Epithelial cell of umbilical artery (primary cell): ENCODE measurements at places on chromosomes 5 and 9. TPM values are rescaled to one million over a fixed set of nuclear protein-coding genes. Genes with fewer than 3 reads are reported as not detected.

NR2F1-AS1 gene
- 12.2 and 19.5 TPM in 2 replicates for total RNA-seq

GAPT gene
- total RNA-seq = not detected in 2 replicates

SLC4A9 gene
- total RNA-seq = not detected in 2 replicates

SPINK6 gene
- total RNA-seq = not detected in 2 replicates

KCNV2 gene
- total RNA-seq = not detected in 2 replicates

NIPAL4 gene
- not detected in 2 replicates for total RNA-seq

TRIP13 gene
- 42.6 and 53.5 TPM in 2 replicates for total RNA-seq

GRIA1 gene
- total RNA-seq = not detected in 2 replicates

CSF1R gene
- not detected in 2 replicates for total RNA-seq

IFNA2 gene
- not detected in 2 replicates for total RNA-seq

PIP5K1B gene
- 0.32 TPM in 1 of 2 replicates, not detected in the other for total RNA-seq

ANKRD34B gene
- not detected in 2 replicates for total RNA-seq

MARVELD2 gene
- total RNA-seq = 2.9 and 4.0 TPM in 2 replicates

GHR gene
- 0.30 and 0.65 TPM in 2 replicates for total RNA-seq

NEURL1B gene
- 0.15 and 0.32 TPM in 2 replicates for total RNA-seq

CCDC192 gene
- total RNA-seq = not detected in 2 replicates

PHF24 gene
- not detected in 2 replicates for total RNA-seq

PCDHGB2 gene
- total RNA-seq = 0.46 and 0.65 TPM in 2 replicates

NME5 gene
- 0.65 and 1.1 TPM in 2 replicates for total RNA-seq

SLCO6A1 gene
- not detected in 2 replicates for total RNA-seq

PPP2CA gene
- total RNA-seq = 79.9 and 161 TPM in 2 replicates

PHAX gene
- total RNA-seq = 65.4 and 75.7 TPM in 2 replicates

RNF224 gene
- not detected in 2 replicates for total RNA-seq

ANKDD1B gene
- under 0.01 TPM in 1 of 2 replicates, not detected in the other for total RNA-seq

C9orf50 gene
- total RNA-seq = not detected in 2 replicates

PDLIM4 gene
- total RNA-seq = 57.0 and 66.9 TPM in 2 replicates

C5orf15 gene
- total RNA-seq = 29.6 and 40.3 TPM in 2 replicates

CDX1 gene
- not detected in 2 replicates for total RNA-seq

SPINK7 gene
- not detected in 2 replicates for total RNA-seq

TNC gene
- total RNA-seq = 2.3 and 4.6 TPM in 2 replicates

PCDHB13 gene
- total RNA-seq = 0.15 and 0.65 TPM in 2 replicates

REEP2 gene
- 1.4 and 3.2 TPM in 2 replicates for total RNA-seq

ITK gene
- not detected in 2 replicates for total RNA-seq

TEX48 gene
- total RNA-seq = not detected in 2 replicates

MYMK gene
- total RNA-seq = not detected in 2 replicates

ADCY2 gene
- total RNA-seq = not detected in 2 replicates

IL7R gene
- 1.3 and 5.5 TPM in 2 replicates for total RNA-seq

FGF1 gene
- not detected in 2 replicates for total RNA-seq

GFI1B gene
- total RNA-seq = not detected in 2 replicates

GARNL3 gene
- 2.6 and 5.3 TPM in 2 replicates for total RNA-seq

PCA3 gene
- total RNA-seq = under 0.01 and 0.30 TPM in 2 replicates

CAPSL gene
- not detected in 2 replicates for total RNA-seq

PCDHA1 gene
- 0.32 TPM in 1 of 2 replicates, not detected in the other for total RNA-seq

RMRP gene
- total RNA-seq = 14,209 and 20,786 TPM in 2 replicates

IFNB1 gene
- total RNA-seq = 0.46 TPM in 1 of 2 replicates, not detected in the other

FGF10 gene
- not detected in 2 replicates for total RNA-seq

UBE2R2 gene
- 16.1 and 18.5 TPM in 2 replicates for total RNA-seq

CDK7 gene
- total RNA-seq = 64.3 and 65.3 TPM in 2 replicates
